ENCODE measurements at places on chromosomes 13 and 19.
A peak's percentile ranks its signal among the peaks of the same experiment; 100 is the strongest.

DNA sequence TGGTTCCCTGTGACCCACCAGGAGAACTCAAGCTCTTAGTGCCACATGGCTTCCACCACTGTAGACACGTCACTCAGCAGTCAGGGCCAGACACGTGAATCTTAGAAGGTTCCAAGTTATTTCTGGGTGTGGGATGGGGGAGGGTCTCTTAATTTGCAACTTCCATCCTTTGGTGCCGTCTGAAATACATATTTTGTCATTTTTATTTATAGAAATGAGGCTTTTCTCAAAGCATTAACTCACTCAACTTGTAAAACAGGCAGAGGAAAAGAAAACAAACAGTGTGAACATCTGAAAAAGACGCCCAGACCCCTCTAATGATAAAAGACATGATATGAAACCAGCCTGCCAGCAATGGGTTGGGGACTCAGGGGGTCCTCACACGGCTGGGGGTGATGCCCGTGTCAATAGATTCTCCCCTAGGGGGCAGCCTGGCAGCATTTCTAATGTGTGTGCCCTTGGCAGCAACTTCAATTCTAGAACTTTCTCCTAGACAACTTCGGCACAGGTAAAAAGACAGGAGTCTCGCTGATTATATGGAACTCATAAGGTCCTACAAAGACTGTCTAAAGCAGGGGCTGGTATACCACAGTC is 15.4 kb downstream of the PIP5K1C start:
- DNase-seq = no peak

DNA sequence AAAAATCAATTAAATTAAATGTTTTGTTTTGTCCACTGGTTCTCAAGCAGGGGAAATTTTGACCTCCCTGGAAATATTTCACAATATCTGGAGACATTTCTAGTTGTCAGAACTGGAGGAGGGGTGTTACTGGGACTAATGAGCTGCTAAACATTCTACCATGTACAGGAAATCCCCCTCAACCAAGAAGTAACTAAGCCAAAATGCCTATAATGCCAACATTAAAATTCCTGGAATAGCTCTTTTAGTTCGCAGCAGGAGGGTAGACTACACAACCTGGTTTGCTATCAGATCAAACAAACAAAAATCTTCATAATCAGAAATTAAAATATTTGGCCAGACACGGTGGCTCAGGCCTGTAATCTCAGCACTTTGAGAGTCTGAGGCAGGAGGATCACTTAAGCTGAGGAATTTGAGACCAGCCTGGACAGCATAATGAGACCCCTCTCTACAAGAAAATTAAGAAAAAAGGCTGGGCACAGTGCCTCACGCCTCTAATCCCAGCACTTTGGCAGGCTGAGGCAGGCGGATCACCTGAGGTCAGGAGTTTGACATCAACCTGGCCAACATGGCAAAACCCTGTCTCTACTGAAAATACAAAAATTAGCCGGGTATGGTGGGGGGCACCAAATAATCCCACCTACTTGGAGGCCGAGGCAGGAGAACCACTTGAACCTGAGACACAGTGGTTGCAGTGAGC is 13.7 kb upstream of the SMARCA4 start:
- no peak for DNase-seq

DNA sequence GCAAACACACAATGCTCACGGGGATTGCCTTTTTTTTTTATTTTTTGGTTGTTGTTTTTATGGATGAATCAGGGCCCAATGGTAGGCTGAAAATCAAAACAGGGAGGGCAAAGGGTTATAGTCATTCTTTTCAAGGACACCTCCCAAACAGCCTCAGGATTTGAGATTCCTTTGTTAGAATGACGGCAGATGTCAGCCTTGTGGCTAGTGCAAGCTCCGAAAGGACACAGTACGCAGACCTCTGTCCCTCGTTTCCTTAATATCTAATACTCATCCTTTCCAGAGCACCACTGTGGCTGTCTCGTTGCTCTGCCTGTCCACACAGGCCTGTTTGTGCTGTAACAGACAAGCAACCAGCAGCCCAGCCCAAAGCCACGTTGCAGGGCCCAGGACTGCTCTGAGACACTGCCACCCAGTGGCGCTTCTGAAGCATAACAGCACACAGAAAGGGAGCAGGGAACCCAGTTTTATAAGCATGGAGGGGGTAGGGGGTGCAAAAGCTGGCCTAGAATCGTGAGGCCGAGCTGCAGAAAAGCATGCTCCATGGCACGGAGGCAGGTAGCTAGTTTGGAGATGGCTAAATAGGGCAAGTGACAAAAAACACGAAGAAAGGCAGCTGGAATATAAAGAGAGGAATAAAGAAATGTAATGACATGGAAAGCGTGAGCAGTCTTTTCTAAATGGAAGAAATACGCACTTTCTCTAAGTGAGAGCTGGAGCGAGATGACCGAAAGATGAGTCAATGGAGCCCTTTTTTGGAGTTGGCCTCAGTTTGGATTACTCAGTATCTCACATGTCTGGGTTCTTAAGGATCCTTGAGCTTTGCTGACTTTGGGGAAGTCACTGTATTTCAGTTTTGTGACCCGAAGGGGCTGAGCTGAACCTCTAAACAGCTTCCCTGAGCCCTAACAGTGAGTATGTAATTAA is 40.7 kb upstream of the MEDAG start:
- peak; percentile 81 for DNase-seq

DNA sequence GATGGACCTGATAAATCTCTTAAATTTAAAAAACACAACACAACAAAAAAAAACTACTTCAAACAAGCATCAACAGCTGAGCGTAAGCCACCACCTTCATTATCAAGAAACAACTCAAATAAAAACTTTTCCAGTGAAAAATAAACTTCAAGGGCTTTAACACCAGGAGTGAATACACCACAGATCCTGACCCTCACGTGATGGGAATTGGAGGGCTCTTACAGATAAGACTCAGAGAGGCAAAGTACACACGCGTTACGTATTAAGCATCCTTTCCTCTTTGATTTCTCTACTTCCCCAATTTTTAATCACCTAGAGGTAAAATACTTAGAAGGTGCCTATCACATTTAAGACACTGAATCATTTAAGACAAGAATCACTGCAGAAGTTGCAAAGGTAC is 573 bp upstream of the STARD13 start:
- no peak for DNase-seq

Data from AML-193 (cell line).